Ascending aorta (tissue), 2 donors: ENCODE measurements at places on chromosomes 4 and X.

- DNase-seq, result no peak
Measured at GRCh38 chr4:19486400-19486799, 765.3 kb upstream of the SLIT2 start.

DNA sequence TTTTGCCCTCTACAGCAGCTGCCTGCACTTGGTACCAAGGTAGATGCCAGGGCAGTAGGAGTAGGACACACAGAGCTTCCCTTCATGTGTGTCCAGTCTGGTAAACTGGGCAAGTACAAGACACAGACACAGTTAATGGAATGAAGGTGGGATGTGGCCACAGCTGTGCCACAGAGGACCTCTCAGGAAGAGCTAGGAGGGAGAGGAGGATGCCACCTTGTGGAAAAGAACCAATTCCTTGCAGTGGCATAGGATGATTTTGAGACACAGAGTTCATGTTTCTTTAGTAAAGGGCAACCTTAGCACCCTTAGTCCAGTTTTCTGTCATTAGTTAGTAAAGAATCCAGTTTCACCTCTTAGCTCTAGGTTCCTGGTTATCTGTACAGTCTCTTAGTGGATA, 36.3 kb upstream of the TBC1D14 start:
- no peak for DNase-seq

GRCh38 chr4:25169446-25169845, 9.2 kb upstream of the SEPSECS start:
- no peak for DNase-seq

- no peak for DNase-seq
Measured at GRCh38 chr4:6881908-6882307, 27.7 kb upstream of the TBC1D14 start.

- DNase-seq, result no peak
Measured at GRCh38 chr4:1405636-1406393, 427 bp downstream of the NKX1-1 start.

DNA sequence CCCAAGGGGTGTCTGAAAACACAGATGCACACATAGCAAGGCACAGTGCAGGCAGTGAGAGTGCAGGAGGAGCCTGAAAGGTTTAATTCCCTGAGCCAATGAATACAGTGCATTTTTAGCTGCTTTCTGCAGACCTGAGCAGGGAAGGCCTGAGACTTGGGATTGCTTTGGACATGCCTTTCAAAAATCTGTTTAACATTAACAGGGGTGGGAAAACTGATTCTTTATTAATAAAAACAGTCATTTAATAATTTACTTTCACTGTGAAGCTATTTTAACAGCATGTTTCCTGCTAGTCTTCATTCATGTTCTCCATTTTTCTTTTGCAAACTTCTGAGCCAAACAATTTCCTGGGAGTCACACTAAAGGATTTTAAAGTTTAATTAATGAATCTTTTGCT, 488.1 kb downstream of the SMARCA1 start:
- DNase-seq, result no peak

DNA sequence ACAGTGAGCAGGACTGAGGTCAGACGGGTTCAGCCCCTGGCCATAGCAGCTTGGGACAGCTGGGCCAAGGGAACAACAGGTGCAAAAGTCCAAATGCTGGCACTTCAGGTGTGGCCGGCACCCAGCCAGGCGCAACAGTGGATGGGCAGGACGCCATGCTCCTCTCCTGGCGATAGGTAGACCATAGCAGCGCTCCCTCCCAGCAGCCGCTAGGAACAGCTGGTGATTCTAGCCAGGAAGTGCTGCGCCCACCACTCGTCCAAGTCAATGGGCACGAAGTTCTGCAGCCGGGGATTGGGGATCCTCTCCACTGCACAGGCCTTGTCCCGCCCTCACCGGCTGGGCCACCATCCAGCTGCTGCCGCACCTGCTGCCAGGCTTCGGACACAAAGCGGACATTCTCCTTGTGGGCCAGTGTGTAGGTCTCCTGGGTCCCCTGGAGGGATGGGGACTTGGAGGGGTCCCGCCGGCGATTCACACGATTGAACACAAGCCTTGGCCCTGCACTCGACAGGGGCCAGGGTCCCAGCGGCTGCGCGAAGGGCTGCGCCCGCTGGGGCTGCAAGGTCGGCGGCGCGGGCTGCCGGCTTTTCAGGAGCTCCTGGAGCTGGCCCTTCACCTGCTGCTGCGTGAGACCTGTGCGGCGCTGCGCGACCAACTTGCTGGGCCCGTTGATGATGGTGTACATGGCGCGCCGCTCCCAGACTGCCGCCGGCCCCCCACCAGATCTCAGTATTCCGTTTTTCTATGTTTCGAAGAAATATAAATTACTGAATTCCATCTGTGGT, 227.5 kb upstream of the STK26 start:
- no peak for DNase-seq

DNA sequence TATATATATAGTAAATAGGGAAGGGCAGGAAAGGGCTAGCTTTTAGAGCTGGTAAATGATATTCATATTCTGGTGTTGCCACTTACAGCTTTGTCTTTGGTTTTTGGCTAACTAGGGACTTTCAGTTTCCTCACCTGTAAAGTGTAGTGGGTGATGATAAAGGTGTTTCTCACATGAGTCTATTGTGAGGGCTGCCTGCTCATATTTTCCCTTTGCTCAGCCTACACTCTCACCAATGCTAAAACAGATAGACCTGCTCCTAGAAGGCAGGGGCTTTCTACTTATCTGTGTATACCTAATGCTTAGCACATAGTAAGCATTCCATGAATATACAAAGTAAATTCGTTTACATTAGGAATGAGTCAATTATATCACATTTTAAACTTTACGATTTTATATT, 137.2 kb upstream of the HS3ST1 start:
- no peak for DNase-seq

GRCh38 chrX:8971116-8971515, 62.8 kb downstream of the FAM9B start:
- DNase-seq, result no peak

DNA sequence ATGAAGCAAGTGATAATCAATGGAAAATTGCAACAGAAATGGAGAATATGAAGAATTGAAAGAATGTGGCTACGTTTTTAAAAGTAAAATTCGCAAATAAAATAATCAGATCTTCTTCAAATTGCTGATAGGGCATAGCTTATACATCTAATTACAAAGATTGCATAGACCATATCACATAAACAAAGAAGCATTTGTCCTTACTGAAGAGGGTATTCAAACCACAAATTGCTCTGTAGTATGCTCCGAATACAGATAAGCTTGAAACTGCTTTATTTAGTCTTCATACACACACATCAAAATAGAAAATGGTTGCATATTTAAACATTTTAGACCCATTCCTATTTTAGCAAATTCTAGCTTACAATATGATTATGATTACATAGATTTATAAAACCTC, 206.7 kb upstream of the SLIT2 start:
- DNase-seq, result no peak

GRCh38 chrX:29852767-29853166, 362.6 kb upstream of the MAGEB2 start:
- no peak for DNase-seq

GRCh38 chrX:65034292-65034667, 58.0 kb upstream of the ZC4H2 start:
- DNase-seq, result no peak

DNA sequence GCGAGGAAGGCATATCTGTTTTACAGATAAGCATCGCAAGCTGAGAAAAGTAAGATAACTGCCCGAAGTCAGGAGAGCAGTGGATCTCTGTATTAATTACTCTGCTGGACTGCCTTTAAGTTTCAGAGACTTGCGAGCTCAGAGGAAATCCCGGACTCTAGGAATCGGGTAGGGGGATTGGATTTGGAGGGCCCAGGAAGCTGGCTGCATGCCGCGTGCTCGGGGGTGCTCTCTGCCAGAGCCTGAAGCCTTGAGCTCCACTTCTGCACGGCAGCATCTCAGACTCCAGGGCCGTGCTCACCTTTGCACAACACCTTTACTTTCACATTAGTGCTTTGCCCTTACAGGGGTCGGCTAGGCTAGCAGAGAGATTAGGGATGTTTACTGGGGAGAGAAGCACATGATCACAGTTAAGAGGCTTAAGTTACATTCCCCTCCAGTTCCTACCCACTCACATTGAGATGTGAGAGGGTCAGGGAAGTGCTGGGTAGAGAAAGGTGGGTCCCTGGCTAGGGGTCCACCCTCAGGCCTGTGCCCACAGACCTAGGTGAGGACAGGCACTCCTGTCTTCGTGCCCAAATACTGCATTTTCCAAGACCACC, 57.0 kb downstream of the TRIML1 start:
- DNase-seq, result no peak

- no peak for DNase-seq
Measured at GRCh38 chr4:8164194-8164565, 5.6 kb upstream of the ABLIM2 start.

DNA sequence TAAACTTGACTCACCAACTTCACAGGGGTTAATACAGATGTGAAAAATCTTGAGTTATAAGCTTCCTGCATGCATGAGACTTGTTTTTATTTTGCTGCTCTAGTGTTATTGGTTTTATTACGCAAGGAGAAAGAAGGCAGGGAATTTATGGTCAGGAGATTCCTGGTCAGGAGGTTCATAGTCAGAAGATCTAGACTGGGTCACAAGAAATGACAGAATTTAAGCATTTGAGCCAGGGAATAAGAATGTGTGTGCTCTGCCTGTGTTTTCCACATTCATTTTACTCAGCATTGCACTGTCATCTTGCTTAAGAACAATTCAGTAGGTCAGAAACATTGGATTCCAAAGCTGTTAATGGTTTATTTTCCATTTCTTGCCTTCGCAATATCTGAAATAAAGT, 2522.1 kb downstream of the ARAP2 start:
- no peak for DNase-seq

DNA sequence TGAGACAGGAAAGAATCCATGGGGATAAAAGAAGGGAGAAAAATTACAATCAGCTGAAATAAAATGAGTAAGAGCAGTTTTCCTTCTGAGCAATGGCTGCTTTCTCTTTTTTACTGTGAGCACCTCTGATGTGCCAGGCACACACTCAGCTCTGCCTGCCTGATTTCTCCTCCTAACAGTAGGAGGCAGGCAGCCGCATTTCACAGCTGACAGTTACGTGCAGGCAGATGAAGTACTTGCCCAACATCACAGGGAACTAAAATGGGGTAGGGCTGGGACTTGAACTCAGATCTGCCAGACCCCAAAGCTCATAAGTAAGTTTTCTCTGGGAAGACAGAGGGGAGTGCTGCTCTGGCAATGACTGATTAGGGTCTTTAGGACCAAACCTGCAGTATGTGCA, 54.6 kb downstream of the C4orf50 start:
- no peak for DNase-seq

DNA sequence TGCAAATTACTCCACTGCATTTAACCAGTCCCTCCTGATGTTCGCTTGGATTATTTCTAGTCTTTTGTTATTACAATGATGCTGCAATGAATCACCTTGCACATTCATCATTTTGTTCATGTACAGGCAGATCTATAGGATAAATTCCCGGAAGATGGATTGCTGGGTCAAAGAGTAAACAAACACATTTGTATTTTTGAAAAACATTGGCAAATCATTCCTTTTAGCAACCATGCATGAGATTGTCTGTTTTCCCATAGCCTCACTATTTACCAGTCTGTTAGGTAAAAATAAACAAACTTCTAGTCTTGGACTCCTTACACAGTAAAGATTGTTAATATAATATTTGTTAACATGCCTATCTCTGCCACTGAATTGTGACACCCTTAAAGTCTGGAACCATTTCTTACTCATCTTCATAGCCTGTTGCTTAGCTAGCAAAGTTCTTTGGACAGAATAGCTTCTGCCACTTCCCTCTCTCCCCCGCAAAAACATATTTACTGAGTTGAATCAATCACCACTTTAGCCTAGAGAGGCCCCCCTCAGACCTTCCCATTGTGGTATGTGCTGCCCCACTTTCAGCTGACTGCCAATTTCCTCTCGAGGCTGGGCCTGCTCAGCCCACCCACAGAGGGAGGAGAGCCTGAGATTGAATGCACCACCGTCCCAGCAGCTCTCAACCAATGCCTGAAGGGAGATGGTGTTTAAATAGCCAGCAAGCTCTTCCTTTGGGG, 108.4 kb upstream of the ATXN3L start:
- DNase-seq, result no peak

- no peak for DNase-seq
Measured at GRCh38 chr4:108159845-108160244, 8.9 kb downstream of the LEF1 start.

DNA sequence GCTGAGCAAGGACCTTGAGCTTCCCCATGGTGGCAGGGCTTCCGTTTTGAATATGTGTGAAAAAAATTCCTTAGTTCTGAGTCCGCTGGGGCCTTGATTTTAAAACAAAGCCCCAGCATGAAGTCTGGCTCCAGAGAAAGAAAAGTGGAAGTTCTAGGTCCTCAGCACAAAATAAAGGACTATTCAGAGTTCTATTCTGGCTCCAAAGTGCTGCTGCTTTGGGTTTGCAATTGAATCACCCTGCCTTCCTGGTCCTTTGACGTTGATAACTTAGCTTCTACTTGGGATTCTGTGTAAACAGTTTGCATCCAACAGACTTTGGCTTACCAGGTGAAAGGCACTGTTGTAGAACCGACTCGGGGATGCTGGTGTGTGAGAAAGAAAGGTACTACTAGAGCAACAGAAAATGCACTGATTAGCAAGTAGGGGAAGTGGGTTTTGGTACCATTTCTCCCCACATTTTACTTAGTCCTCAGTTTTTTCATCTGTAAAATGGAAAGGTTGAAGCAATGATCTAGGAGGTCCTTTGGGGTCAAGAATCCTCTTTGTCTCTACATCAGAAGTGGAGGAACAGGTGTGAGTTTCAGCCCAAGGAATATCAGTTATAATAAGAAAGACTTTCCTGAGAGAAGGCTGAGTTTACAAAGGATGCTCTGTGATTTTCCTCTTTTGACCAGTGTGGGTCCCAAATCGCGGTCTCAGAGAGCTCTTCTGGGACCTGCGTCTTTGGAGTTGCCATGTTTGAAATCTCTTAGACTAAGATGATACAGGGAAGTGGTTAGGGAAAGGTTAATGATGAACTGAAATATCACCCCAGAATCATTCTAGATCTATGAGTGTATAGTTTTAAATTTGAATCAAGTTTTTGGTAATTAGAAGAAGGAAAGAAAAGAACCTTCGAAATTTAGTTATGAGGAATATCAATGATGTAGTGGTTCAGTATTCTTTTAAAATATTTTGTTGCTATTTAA, 28.2 kb downstream of the IGFBP7 start:
- no peak for DNase-seq

GRCh38 chr4:7424553-7425111, 10.1 kb downstream of the PSAPL1 start:
- peak; percentile 5 for DNase-seq

- DNase-seq, result no peak
Measured at GRCh38 chrX:118861338-118861737, 37.7 kb downstream of the ZCCHC12 start.

GRCh38 chr4:185307136-185307950, 88.4 kb downstream of the LRP2BP start:
- no peak for DNase-seq
